Activated T-helper 1 cell treated with anti-CD3 and anti-CD28 coated beads, Interleukin-12 subunit alpha, Interleukin-12 subunit beta, Interleukin-2, Interleukin-4 antibody, amounts not matched to agents 30 ng/mL and 10 ng/mL and 1 ng/mL, durations not matched to agents 14 hours and 24 hours and 36 hours (primary cell): ENCODE measurements at places on chromosomes 6 and 20.
A peak's percentile ranks its signal among the peaks of the same experiment; 100 is the strongest.

DNA sequence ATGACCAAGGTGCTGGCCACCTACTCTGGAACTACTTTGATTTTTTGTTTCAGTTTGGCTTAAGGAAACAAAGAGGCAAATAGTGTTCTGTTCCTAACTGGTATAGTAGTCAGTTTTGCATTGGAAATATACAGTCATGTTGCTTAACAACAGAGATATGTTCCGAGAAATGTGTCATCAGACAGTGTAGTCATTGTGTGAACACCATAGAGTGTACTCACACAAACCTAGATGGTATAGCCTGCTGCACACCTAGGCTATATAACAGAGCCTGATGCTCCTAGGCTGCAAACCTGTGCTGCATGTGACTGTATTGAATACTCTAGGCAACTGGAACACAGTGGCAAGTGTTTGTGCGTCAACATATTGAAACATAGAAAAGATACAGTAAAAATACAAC lies 80.4 kb downstream of the ARID1B start:
- H3K27me3 ChIP-seq: no peaks in the 10 kb centered on the region
- H3K4me1 ChIP-seq: peaks cover 56% of the 10 kb centered on the region
- peaks cover 4% of the 10 kb centered on the region for H3K36me3 ChIP-seq
- DNase-seq: peak; percentile 11
- peak overlapping the region; percentile 90 for H3K27ac ChIP-seq
- no peak overlapping the region for H3K4me3 ChIP-seq

GRCh38 chr6:167553736-167554119 lies 228.8 kb downstream of the TTLL2 start:
- H3K27ac ChIP-seq: no peak overlapping the region
- peaks cover 2% of the 10 kb centered on the region for H3K27me3 ChIP-seq
- DNase-seq: no peak
- H3K4me1 ChIP-seq: no peaks in the 10 kb centered on the region
- no peaks in the 10 kb centered on the region for H3K36me3 ChIP-seq

GRCh38 chr20:34753706-34754461 lies 49.7 kb downstream of the TP53INP2 start:
- peaks cover 38% of the 10 kb centered on the region for H3K36me3 ChIP-seq
- H3K4me3 ChIP-seq: no peak overlapping the region
- no peak overlapping the region for H3K27ac ChIP-seq
- H3K27me3 ChIP-seq: no peaks in the 10 kb centered on the region
- no peaks in the 10 kb centered on the region for H3K4me1 ChIP-seq

DNA sequence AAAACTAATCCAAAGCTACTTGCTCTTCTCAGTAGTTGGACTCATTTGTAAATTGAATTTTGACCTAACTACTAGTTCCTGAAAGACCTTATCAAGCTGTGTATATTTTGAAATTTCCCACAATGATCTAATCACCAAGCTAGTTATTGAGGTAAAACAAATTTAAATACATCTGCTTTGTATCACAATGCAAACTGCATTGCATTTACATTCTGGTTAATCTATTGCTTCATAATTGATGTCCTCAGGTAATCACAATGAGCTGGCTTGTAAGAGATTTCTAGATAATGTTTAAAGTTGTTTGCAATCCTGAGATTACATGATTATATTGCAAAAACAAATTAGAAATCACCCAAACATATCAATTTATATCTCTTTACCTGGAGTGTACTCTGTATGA lies 848.8 kb downstream of the HACE1 start:
- no peaks in the 10 kb centered on the region for H3K27me3 ChIP-seq
- no peak overlapping the region for H3K4me3 ChIP-seq
- no peaks in the 10 kb centered on the region for H3K4me1 ChIP-seq
- H3K27ac ChIP-seq: no peak overlapping the region

GRCh38 chr6:33694401-33694931 lies 17.0 kb downstream of the UQCC2 start:
- H3K4me3 ChIP-seq: peak overlapping the region; percentile 55
- DNase-seq: peak; percentile 22
- peak overlapping the region; percentile 91 for H3K27ac ChIP-seq
- no peaks in the 10 kb centered on the region for H3K27me3 ChIP-seq

- H3K27ac ChIP-seq: peak overlapping the region; percentile 59
- H3K27me3 ChIP-seq: peaks cover 5% of the 10 kb centered on the region
- peak; percentile 24 for DNase-seq
- peak overlapping the region; percentile 71 for H3K4me3 ChIP-seq
- no peaks in the 10 kb centered on the region for H3K36me3 ChIP-seq
These were observed 45.4 kb upstream of the NKX2-2 start for GRCh38 chr20:21559305-21559704.

- DNase-seq: no peak
- no peak overlapping the region for H3K4me3 ChIP-seq
- H3K27me3 ChIP-seq: peaks cover 6% of the 10 kb centered on the region
- H3K27ac ChIP-seq: no peak overlapping the region
- H3K4me1 ChIP-seq: peaks cover 58% of the 10 kb centered on the region
These were observed 3.2 kb upstream of the IFNGR1 start for GRCh38 chr6:137222381-137222780.

DNA sequence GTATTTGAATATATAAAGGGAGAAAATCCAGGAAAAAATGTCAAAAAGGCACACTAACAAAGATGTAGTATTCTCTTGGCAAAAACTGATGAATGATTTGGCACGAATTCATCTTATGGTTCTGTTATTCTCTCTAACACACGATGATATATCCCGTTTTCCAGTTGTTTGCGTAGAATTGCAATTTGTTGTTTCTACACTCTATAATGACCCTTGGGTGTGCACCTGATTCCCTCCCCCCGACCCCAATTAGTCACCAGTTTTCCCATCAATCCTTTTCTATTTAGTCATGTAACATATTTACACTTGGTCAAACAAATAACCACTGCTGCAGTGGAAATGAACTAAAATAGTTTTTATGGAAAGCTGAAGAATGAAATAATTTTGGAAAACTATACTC lies 1.5 kb upstream of the ARID1B start:
- no peak overlapping the region for H3K27ac ChIP-seq
- peaks cover 3% of the 10 kb centered on the region for H3K27me3 ChIP-seq
- no peak for DNase-seq
- H3K4me1 ChIP-seq: peaks cover 39% of the 10 kb centered on the region
- no peaks in the 10 kb centered on the region for H3K36me3 ChIP-seq

DNA sequence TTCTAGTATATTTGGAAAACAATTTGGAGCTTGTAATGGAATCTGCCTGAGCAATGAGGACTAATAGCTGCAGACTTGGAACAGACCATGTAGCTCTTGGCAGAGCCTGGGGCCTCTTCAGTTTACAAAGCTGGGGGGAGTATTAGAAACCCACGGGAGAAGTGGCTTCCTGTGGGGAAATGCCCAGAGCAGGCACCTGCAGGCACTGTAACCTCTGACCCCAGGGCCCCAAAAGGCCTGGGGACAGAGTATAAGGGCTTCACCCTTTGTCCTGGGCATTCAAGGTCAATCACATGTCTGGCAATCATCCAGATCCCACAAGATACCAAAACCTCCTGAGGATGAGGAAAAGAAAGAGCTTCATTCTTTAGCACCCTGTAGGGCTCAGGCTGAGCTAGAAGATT lies 19.4 kb downstream of the PKIG start:
- H3K36me3 ChIP-seq: peaks cover 2% of the 10 kb centered on the region
- H3K4me3 ChIP-seq: no peak overlapping the region
- no peak overlapping the region for H3K27ac ChIP-seq
- no peaks in the 10 kb centered on the region for H3K27me3 ChIP-seq
- no peak for DNase-seq
- peaks cover 23% of the 10 kb centered on the region for H3K4me1 ChIP-seq

- peaks cover 48% of the 10 kb centered on the region for H3K36me3 ChIP-seq
- no peak overlapping the region for H3K27ac ChIP-seq
- H3K27me3 ChIP-seq: no peaks in the 10 kb centered on the region
- no peak overlapping the region for H3K4me3 ChIP-seq
These were observed 13.8 kb downstream of the BRD2 start for GRCh38 chr6:32982084-32982701.

DNA sequence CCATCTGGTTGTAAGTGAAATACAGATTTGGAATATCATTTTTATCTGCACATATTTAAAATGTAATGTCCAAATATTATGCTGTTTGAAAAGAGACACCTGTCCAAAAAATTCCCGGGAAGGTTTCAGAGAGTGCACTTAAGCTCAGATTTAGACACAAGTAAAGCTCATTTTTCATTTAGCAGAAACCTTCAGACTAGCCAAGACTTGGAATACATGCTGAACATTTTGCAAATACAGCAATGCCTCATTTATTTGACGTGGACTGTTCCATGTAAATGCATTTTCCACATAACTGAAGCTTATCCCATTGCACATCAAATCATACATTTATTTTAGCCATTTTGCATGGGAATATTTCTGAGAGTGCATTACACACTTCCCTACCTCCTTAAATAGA lies 280.7 kb downstream of the ZNF217 start:
- H3K36me3 ChIP-seq: peaks cover 10% of the 10 kb centered on the region
- peaks cover 8% of the 10 kb centered on the region for H3K4me1 ChIP-seq
- no peak overlapping the region for H3K27ac ChIP-seq
- no peak for DNase-seq

DNA sequence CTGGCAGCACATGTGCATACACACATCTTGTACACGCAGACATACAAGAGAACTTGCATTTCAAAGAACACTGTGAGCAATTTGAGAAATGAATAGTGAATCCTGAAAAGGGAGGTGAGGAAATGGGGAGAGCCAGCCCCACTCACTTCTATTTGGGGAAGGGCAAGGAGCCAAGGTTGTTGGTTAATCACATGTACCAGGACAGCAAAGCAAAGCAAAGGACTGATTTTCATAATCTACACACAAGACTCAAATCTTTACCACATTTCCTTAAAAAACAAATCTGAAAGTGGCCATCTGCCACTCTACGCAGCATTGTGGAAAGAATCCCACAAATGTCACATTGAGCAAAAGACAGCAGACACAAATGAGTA lies 35.0 kb upstream of the KIF16B start:
- no peaks in the 10 kb centered on the region for H3K36me3 ChIP-seq
- H3K27ac ChIP-seq: no peak overlapping the region
- H3K27me3 ChIP-seq: peaks cover 11% of the 10 kb centered on the region
- H3K4me3 ChIP-seq: no peak overlapping the region

GRCh38 chr6:143539106-143539505 lies 27.6 kb upstream of the FUCA2 start:
- H3K4me1 ChIP-seq: peaks cover 52% of the 10 kb centered on the region
- H3K4me3 ChIP-seq: peak overlapping the region; percentile 88
- H3K27me3 ChIP-seq: no peaks in the 10 kb centered on the region
- H3K36me3 ChIP-seq: peaks cover 6% of the 10 kb centered on the region

- no peak overlapping the region for H3K4me3 ChIP-seq
- DNase-seq: no peak
- no peaks in the 10 kb centered on the region for H3K4me1 ChIP-seq
- no peaks in the 10 kb centered on the region for H3K27me3 ChIP-seq
- H3K36me3 ChIP-seq: no peaks in the 10 kb centered on the region
These were observed 504.0 kb downstream of the RFPL4B start for GRCh38 chr6:112851146-112851545.

GRCh38 chr6:5094327-5094726 lies 9.2 kb downstream of the PPP1R3G start:
- no peak overlapping the region for H3K4me3 ChIP-seq
- H3K27ac ChIP-seq: no peak overlapping the region
- H3K27me3 ChIP-seq: peaks cover 31% of the 10 kb centered on the region
- no peaks in the 10 kb centered on the region for H3K36me3 ChIP-seq
- DNase-seq: no peak

DNA sequence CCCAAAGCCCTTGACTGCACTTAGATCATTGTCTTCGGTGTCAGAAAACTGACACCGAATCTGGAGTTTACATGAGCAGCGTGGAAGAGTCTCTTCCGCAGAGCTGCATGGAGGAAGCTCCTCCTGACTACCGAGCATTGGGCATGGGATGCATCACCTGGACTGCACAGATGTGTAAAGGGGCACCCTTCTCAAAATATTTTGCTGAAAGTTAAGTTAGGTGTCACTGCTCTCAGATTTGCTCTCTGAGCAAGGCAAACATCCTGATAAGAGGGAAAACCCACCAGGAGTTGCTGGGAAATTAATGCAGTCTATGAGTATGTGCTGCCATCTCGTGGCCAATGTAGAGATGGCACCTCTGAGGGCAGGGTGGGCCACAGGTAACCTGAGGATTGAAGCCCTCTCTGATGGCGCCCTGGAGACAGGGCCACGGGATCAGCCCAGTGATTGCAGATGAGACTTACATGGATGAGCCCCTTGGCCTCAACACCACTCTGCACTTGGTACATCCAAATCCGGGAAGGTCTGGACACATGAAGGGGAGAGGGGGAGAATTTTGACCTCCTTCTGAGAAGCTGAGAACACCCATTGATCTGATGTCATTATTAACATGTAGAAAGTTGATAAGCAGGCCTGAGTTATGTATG lies 129.9 kb downstream of the LPA start:
- H3K27me3 ChIP-seq: peaks cover 18% of the 10 kb centered on the region
- no peak overlapping the region for H3K27ac ChIP-seq
- H3K4me3 ChIP-seq: no peak overlapping the region

- H3K4me1 ChIP-seq: peaks cover 36% of the 10 kb centered on the region
- H3K36me3 ChIP-seq: peaks cover 17% of the 10 kb centered on the region
- no peaks in the 10 kb centered on the region for H3K27me3 ChIP-seq
- DNase-seq: no peak
- no peak overlapping the region for H3K4me3 ChIP-seq
These were observed 443.7 kb downstream of the UTRN start for GRCh38 chr6:144728804-144729203.

DNA sequence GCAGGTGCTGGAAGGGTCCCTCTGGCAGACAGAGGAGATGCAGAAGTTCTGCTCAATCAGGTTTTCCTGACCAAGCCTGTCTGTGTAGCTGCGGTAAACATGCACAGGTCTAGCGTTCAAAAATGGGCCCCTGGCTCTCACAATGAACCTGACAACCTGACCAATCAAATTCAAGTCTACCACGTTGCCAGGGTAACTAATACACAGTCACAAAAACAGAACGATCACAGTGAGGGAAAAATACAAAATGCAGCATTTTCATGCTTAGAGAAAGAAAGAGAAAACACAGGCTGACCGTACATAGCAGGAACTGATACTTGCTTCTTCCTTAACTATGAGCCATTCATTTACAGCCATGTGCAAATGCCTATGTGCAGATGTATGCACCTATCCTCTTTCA lies 353.1 kb upstream of the TSHZ2 start:
- no peak overlapping the region for H3K4me3 ChIP-seq
- no peak for DNase-seq
- no peak overlapping the region for H3K27ac ChIP-seq
- H3K27me3 ChIP-seq: no peaks in the 10 kb centered on the region
- H3K4me1 ChIP-seq: no peaks in the 10 kb centered on the region

DNA sequence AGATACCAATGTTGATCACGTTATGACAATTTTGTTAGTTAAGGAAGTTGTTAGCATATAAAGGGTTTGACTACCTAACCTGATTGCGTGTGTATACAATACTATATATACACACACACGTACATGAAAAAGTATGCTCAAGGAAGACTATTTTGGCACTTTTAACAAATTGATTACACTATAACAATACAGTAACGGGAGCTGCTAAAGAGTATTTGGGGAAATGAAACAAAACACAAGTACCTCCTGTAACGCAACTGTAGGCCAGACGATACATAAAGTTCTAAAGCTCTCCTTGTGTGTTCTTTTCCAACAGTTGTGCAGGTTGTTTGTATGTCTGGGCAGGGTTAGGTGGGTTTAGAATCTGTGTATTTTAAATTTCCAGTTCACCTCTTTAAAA lies 98.7 kb downstream of the PLEKHG1 start:
- peaks cover 7% of the 10 kb centered on the region for H3K27me3 ChIP-seq
- no peak overlapping the region for H3K27ac ChIP-seq
- H3K36me3 ChIP-seq: no peaks in the 10 kb centered on the region
